ENCODE measurements at places on chromosomes 2 and 18.

DNA sequence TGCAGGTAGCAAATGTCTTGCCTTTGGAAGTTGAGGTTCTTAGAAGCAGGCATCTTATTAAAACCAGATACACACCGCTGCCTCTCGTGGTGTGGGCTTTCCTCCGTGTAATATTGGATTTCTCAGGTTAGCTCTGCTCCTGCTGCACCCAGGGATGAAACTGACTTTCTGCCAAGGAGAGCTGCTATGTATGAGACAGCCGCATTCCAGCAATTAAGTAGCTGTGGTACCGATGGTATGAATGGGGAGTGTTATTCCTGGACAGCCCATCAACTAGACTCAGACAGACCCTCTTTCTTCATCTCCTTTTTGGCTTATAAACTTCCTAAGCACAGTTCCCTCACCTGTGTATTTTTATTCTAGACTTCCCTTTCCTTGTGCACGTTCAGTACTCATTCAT is 6.8 kb upstream of the EHD3 start:
- no peak overlapping the region for H3K27ac ChIP-seq
- H3K4me3 ChIP-seq = no peak overlapping the region
- DNase-seq = no peak
- no peaks in the 10 kb centered on the region for H3K36me3 ChIP-seq
- H3K27me3 ChIP-seq = no peaks in the 10 kb centered on the region
- no peaks in the 10 kb centered on the region for H3K4me1 ChIP-seq

DNA sequence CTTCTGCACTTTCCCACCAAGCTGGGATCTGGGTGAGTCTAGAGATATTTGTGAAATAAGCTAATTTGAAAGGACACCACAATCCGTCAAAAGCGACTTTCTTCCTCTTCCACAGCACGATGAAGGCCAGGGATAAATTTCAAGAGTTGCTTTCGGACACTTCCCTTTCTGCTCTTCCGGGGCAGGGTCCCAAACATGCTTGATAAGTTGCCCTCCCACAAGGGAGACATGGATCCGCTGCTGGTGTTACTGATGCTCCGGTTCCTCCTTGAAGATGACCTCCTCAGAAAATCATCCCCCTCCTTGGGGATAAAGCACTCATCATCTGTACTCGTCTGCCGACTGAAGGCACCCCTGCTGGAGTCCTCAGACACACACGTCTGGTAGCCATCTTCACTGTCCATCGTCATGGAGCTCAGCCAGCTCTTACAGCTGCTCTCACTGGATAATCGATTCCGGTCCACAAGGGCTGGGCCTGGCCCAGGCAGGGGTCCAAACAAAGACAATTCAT is 28.2 kb downstream of the CYTIP start:
- H3K36me3 ChIP-seq = peaks cover 56% of the 10 kb centered on the region
- H3K4me3 ChIP-seq = peak overlapping the region; percentile 15
- H3K4me1 ChIP-seq = peaks cover 90% of the 10 kb centered on the region
- H3K27ac ChIP-seq = no peak overlapping the region
- H3K27me3 ChIP-seq = no peaks in the 10 kb centered on the region

GRCh38 chr2:33650171-33650570 is 51.1 kb upstream of the FAM98A start:
- DNase-seq = no peak
- no peak overlapping the region for H3K4me3 ChIP-seq
- no peaks in the 10 kb centered on the region for H3K27me3 ChIP-seq
- H3K36me3 ChIP-seq = no peaks in the 10 kb centered on the region
- H3K4me1 ChIP-seq = no peaks in the 10 kb centered on the region
- H3K27ac ChIP-seq = no peak overlapping the region

- DNase-seq = no peak
- no peak overlapping the region for H3K27ac ChIP-seq
- H3K36me3 ChIP-seq = no peaks in the 10 kb centered on the region
- H3K4me3 ChIP-seq = no peak overlapping the region
Observed at GRCh38 chr18:59629894-59630293, 67.3 kb downstream of the CCBE1 start.

GRCh38 chr2:63899639-63900038 is 57.9 kb downstream of the UGP2 start:
- peaks cover 6% of the 10 kb centered on the region for H3K36me3 ChIP-seq
- H3K4me1 ChIP-seq = no peaks in the 10 kb centered on the region
- no peaks in the 10 kb centered on the region for H3K27me3 ChIP-seq
- DNase-seq = no peak
- H3K27ac ChIP-seq = no peak overlapping the region

GRCh38 chr2:231666171-231667095 is 41.9 kb upstream of the PTMA start:
- no peaks in the 10 kb centered on the region for H3K36me3 ChIP-seq
- no peak overlapping the region for H3K4me3 ChIP-seq
- H3K27me3 ChIP-seq = no peaks in the 10 kb centered on the region
- peak overlapping the region; percentile 61 for H3K27ac ChIP-seq
- no peak for DNase-seq
- H3K4me1 ChIP-seq = peaks cover 8% of the 10 kb centered on the region

- H3K27ac ChIP-seq = no peak overlapping the region
- no peaks in the 10 kb centered on the region for H3K36me3 ChIP-seq
- H3K4me1 ChIP-seq = no peaks in the 10 kb centered on the region
- H3K4me3 ChIP-seq = no peak overlapping the region
- H3K27me3 ChIP-seq = no peaks in the 10 kb centered on the region
- no peak for DNase-seq
Observed at GRCh38 chr2:60216452-60216995, 336.9 kb downstream of the BCL11A start.

- no peaks in the 10 kb centered on the region for H3K4me1 ChIP-seq
- no peaks in the 10 kb centered on the region for H3K27me3 ChIP-seq
- no peak for DNase-seq
- no peak overlapping the region for H3K4me3 ChIP-seq
- H3K36me3 ChIP-seq = no peaks in the 10 kb centered on the region
Observed at GRCh38 chr2:30664761-30665358, 142.4 kb downstream of the CAPN13 start.

DNA sequence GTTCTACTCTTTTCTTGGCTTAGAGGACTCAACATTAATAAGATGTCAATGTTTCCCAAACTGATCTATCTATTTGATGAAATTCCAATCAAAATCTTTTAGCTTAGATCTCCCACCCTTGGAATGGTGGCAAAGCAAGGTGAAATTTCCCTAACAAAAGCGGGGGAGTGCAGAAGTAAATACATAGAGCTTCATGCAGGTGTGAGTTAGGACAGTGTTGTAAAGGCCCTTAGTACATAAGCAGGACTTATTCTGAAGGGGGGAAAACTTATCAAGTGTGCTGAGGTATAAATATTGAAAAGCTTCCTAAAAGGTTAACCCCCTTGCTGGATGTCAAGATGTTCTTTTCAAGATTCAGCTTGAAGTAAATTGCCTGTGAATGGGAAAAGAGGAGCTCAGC is 608.6 kb upstream of the CELF4 start:
- no peak for DNase-seq
- no peak overlapping the region for H3K4me3 ChIP-seq
- H3K27me3 ChIP-seq = no peaks in the 10 kb centered on the region
- no peaks in the 10 kb centered on the region for H3K36me3 ChIP-seq

GRCh38 chr2:27485496-27485895 is 4.0 kb downstream of the IFT172 start:
- no peaks in the 10 kb centered on the region for H3K27me3 ChIP-seq
- DNase-seq = no peak
- no peaks in the 10 kb centered on the region for H3K36me3 ChIP-seq
- no peak overlapping the region for H3K27ac ChIP-seq

DNA sequence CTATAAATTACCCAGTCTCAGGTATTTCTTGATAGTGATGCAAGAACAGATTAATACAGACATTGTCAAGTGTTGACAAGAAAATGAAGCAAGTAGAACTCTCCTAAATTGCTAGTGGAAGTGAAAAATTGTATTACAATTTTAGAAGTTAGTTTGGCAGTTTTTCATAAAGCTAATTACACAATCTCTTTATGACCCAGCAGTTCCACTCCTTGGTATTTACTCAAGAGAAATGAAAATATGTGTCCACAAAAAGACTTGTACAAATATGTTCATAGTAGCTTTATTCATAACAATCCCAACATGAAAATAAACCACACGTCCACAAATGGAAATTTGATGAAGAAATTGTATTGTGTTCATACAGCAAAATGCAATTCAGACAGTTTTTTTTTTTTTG is 49.4 kb downstream of the PDE1A start:
- H3K4me1 ChIP-seq = no peaks in the 10 kb centered on the region
- no peaks in the 10 kb centered on the region for H3K27me3 ChIP-seq
- H3K27ac ChIP-seq = no peak overlapping the region
- no peaks in the 10 kb centered on the region for H3K36me3 ChIP-seq

GRCh38 chr2:99084256-99084655 is 57.3 kb upstream of the C2orf15 start:
- DNase-seq = no peak
- peaks cover 5% of the 10 kb centered on the region for H3K4me1 ChIP-seq
- no peaks in the 10 kb centered on the region for H3K36me3 ChIP-seq
- no peak overlapping the region for H3K27ac ChIP-seq
- H3K27me3 ChIP-seq = no peaks in the 10 kb centered on the region

DNA sequence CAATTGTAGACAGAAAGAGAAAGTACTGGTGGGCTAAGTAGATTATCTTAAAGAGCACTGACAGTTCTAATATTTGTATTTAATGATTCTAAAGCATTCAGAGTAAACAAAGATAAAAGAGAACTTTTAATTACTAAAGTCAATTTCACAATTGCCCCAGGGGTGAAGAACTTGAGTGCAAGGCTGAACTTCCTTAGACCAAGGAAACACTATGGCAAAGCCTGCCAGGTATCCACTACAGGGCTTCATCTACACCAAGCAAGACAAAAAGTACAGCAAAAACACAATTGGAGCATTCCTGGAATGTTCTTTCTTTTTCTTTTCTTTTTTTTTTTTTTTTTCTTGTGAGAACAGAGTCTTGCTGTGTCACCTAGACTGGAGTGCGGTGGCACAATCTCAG is 46.9 kb upstream of the NDUFV2 start:
- no peak overlapping the region for H3K27ac ChIP-seq
- DNase-seq = no peak
- no peaks in the 10 kb centered on the region for H3K27me3 ChIP-seq
- H3K36me3 ChIP-seq = no peaks in the 10 kb centered on the region
- H3K4me3 ChIP-seq = no peak overlapping the region

DNA sequence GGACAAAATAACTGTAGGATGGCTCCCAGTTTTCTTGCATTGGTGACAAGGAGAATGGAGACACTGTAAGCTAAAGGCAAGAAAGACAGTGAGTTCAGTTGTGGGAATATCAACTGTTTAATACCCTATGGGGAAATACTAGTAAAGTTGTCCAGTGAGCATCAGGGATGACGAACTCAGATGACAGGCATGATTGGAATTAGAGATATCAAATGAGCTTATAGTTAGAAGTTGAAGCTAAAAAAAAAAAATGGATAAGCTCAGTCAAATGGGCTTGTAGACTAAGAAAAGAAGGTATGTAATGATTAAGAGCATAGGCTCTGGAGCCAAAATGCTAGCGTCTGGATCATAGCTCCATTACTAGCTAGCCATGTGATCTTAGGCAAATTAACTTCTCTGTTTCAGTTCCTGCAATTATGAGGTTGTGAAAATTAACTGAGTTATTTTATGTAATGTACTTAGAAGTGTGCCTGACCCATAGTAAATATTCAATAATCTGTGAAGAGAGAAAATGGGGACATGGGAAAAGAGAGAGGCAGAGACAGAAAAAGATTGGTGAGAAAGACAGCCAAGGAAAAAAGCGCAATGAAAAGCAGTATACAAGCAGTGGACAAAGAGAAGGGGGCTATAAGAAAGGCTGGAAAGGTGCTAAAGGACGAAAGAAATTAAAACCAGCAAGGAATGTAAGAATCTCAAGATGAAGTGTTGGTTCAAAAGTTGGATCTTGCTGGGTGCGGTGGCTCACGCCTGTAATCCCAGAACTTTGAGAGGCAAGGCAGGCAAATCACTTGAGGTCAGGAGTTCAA is 95.7 kb upstream of the SLC39A10 start:
- H3K36me3 ChIP-seq = no peaks in the 10 kb centered on the region
- peak overlapping the region; percentile 30 for H3K4me3 ChIP-seq
- no peak overlapping the region for H3K27ac ChIP-seq
- H3K27me3 ChIP-seq = no peaks in the 10 kb centered on the region
- no peak for DNase-seq

- no peaks in the 10 kb centered on the region for H3K27me3 ChIP-seq
- no peak overlapping the region for H3K4me3 ChIP-seq
- H3K27ac ChIP-seq = no peak overlapping the region
- no peaks in the 10 kb centered on the region for H3K4me1 ChIP-seq
- DNase-seq = no peak
Observed at GRCh38 chr2:138708682-138709241, 71.4 kb downstream of the NXPH2 start.

DNA sequence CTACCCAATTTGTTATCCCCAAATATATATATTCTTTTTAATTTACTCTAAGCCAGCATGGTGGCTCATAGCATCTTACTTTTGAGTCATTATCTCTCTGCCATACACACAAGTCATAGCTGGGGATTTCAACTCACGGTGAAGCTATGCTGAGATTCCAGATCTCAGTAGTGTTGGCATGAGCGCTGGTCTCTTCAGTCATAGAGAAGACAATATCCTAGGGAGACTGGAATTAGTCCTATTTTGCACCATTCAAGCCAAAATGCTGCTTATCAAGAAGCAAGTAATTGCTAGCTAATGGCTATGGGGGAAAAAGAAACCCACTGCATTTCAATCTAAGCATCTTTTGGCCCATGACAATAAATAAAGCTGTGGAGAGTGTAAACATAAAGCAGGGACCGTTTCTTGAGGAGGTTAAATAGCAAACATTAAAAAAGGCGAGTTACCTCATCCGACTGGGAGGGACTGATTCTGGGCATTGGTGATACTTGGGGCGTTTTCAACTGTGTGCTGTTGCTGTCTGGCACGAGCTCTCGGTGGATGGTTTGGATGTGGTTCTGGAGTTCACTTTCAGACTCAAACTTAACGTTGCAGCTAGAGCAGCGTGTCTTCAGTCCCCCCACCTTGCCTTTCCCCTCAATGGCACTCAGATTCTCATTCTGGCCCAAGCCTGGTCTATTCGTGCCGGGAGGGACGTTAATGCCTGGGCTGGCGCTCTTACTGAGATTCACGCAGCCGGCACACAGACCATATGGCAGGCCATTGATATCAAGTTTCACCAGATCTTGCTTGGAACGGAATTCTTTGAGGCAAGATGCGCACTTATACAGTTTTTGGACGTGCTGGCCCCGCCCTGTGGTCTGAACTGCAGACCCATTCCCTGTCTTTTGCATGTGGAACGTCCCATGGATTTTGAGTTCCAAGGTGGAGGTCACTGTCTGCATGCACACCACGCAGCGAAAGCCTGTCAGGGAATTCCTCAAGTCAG is 127.8 kb downstream of the ZNF521 start:
- no peaks in the 10 kb centered on the region for H3K4me1 ChIP-seq
- DNase-seq = no peak
- H3K27ac ChIP-seq = no peak overlapping the region
- H3K27me3 ChIP-seq = no peaks in the 10 kb centered on the region
- no peak overlapping the region for H3K4me3 ChIP-seq

GRCh38 chr2:120666433-120666832 is 69.2 kb upstream of the GLI2 start:
- H3K27me3 ChIP-seq = no peaks in the 10 kb centered on the region
- H3K36me3 ChIP-seq = no peaks in the 10 kb centered on the region
- no peaks in the 10 kb centered on the region for H3K4me1 ChIP-seq
- no peak overlapping the region for H3K27ac ChIP-seq
- no peak overlapping the region for H3K4me3 ChIP-seq

Measured in CD8-positive, alpha-beta memory T cell (primary cell).